ENCODE measurements at places on chromosomes 13 and 19. TPM values are rescaled to one million over a fixed set of nuclear protein-coding genes. Genes with fewer than 3 reads are reported as not detected.
A peak's percentile ranks its signal among the peaks of the same experiment; 100 is the strongest.

- no peak for DNase-seq
Observed at GRCh38 chr13:101554420-101555125, 102.1 kb downstream of the ITGBL1 start.

GRCh38 chr19:21568816-21569493, 63.6 kb downstream of the ZNF429 start:
- DNase-seq: peak; percentile 84

The CAMSAP3 gene
- polyA plus RNA-seq: 15.4 TPM

The NLRP7 gene
- 0.08 TPM for polyA plus RNA-seq

The TNFSF13B gene
- 0.94 TPM for polyA plus RNA-seq

- no peak for DNase-seq
Observed at GRCh38 chr13:40666933-40667621, 636 bp upstream of the FOXO1 start.

The RDH8 gene
- polyA plus RNA-seq: not detected

The SYT5 gene
- 0.60 TPM for polyA plus RNA-seq

DNA sequence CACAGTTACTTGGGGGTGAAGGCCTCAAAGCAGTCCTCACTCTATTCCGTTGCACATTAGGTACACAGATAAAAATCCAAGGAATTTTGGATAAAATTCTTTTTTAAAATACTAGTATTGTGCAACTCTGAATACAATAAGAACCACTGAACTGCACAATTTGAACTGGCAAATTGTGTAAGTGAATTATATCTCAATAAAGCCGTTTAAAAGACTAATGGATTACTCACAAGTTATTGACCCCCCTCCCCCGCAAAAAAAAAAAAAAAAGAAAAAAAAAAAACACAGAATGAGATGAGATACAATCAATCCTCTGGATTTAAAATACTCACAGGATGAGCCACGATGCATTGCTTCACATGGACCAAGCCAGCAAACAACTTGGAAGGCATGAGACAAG, 86.4 kb downstream of the CRYL1 start:
- DNase-seq: no peak

DNA sequence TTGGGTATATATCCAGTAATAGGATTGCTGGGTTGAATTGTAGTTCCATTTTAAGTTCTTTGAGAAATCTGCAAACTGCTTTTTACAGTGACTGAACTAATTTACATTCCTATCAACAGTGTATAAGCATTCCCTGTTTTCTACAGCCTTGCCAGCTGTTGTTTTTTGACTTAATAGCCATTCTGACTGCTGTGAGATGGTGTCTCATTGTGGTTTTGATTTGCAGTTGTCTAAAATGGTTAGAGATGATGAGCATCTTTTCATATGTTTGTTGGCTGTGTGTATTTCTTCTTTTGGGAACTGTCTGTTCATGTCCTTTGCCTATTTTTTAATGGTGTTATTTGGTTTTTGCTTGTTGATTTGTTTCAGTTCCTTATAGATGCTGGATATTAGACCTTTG, 4.0 kb upstream of the ZNF222 start:
- no peak for DNase-seq

DNA sequence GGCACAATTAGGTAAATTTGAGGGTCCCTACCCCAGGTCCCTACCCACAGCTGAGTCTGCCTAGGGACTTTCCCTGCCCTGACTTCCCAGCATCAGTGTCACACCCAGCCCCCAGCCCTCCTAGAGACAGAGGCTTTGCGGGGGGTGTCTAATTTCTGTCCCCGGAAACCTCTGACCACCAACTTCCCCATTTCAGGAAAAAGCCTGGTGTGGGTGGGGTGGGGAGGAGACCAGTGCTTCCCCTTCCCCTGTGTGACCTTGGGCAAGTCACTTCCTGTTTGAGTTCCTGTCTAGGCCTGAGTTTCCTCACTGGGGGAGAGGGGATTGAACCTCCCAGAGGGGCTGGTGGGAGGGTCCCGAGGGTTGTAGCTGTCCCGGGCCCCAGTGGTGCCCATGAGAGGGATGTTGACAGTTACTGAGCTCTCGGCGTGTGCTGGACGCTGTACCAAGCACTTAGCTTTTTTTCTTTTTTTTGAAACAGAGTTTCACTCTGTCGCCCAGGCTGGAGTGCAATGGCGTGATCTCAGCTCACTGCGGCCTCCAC, 7.9 kb downstream of the VASP start:
- no peak for DNase-seq

DNA sequence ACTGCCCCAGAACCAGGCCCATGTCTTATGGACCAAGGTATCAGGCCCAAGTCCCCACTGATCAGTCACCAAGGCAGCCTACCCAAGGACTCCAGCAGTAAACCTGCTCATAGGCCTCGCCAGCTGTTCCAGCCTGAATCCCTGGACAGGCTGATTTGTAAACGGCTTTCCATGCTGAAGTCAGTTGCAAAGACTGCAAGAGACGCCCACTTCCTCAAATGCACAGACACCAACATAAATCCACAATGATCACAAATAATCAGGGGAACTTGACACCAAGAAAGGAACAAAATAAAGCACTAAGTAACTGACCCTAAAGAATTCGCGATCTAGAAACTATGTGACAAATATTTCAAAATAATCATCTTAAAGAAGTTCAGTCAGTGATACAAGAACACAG, 75.2 kb downstream of the RXFP2 start:
- DNase-seq: no peak

DNA sequence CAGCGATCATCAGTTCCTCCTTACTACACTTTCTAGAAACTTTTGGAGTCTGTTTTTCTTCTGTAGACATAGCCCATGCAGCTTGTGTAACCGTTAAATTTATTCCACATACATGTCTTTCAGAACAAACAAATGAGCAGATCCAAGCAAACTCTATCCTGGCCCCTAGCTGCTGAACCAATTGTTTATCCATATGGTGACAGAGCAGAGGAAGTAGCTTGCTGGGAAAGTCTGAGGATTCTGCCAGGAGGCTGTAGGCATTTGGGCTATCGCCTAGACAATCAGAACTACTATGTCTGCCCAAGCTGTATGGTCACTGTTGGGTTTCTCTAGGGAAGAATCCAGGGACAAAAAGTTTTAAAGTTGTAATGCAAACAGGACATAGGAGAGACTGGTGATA, 343.7 kb downstream of the SPRY2 start:
- no peak for DNase-seq

DNA sequence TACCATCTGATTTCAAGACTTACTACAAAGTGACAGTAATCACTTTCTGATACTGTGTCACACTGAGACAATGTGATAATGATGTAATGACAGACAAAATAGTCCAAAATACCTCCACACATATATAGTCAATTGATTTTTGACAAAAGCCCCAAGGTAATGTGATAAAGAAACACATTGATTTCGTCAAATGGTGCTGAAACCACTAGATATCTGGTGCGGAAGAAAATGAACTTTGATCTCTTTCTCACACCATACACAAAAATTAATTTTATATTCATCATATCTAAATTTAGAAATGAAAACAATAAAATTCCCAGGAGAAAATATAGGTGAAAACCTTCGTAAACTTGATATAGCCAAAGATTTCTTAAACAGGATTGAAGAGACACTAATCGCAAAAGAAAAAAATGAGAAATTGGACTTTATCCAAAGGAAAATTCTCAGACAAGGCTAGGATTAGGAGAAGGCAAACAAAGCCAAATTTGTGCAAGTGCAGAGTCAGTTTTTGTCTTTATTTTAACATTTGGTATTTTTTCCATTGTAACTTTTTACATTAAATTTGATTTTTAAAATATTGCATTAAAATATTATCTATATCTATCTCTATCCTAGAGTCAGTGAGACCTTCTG, 739.9 kb downstream of the DIAPH3 start:
- DNase-seq: no peak

The CEACAM3 gene
- not detected for polyA plus RNA-seq

- no peak for DNase-seq
Observed at GRCh38 chr19:30388819-30389218, 16.6 kb downstream of the ZNF536 start.

The CTXN1 gene
- polyA plus RNA-seq: 10.0 TPM

The CACNG7 gene
- 0.68 TPM for polyA plus RNA-seq

DNA sequence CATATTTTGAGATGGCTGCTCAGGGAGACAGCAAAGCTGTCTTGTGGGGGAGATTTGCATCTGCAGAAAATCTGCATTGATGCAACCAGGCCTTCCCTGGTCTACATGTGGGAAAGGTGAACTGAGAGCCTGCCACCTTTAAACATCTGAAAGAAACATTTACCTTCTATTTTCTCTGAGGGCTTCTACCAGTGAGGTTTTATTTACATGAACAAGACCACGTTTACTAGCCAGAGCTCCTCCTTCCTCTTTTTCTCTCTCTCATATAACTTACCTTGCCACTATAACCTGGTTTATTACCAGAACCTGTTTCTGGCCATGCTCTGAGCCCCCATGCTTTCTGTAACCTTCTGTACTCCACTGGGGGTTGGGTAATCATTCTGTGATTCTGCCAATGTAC, 14.4 kb upstream of the RUBCNL start:
- no peak for DNase-seq
